ENCODE measurements at places on chromosomes 5 and 9.

- no peak for DNase-seq
Observed at GRCh38 chr5:97560599-97560993, 377.5 kb upstream of the RIOK2 start.

DNA sequence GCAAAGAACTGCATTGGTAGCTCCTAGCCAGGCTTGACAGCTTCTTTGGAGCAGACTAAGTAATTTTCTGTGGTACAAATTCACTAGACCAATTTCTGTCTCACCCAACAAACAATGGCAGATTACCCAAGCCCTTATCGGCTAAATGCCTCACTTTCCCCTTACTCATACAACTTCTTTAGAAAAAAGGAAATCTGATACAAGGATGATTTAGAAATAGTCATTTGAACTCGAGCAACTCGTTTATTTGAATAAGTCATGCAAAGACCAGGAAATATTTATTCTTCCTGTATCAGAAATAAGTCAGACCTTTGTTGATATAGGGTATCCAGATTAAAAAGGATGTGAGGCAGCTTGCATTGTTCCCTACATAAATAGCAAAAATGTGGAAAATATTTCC is 170.4 kb upstream of the CDH6 start:
- DNase-seq: no peak

GRCh38 chr5:34511915-34512314 is 144.2 kb upstream of the RAI14 start:
- DNase-seq: no peak

- DNase-seq: no peak
Observed at GRCh38 chr9:122225312-122226141, 3.2 kb downstream of the LHX6 start.

DNA sequence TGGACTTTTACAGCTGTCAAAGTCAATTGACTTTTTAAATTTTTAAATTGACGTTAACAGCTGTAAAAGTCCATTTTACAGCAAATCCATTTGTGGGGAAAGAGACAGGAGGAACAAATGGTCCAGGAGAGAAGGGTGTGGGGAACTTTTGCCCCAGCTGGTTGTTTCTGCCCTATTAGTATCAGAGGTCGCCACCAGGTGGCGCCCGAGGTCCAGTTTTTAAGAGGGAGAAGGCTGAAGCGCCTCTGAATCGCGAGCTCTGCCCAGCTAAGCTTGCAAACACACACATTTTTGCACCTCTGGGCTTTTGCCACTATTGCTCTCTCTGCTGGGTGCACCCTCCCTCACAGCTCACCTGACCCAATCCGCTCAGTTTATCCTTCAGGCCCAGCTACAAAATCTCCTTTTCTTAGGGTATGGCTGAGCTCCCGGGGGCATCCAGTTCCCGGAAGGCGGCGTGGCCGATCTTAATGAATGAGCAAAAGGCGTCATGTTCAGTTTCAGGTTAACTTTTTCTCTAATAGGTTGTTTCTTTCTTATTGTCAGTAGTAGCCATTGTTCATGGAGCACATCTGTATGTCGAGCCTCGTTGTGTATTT is 6.3 kb upstream of the TTLL11 start:
- peak; percentile 89 for DNase-seq

DNA sequence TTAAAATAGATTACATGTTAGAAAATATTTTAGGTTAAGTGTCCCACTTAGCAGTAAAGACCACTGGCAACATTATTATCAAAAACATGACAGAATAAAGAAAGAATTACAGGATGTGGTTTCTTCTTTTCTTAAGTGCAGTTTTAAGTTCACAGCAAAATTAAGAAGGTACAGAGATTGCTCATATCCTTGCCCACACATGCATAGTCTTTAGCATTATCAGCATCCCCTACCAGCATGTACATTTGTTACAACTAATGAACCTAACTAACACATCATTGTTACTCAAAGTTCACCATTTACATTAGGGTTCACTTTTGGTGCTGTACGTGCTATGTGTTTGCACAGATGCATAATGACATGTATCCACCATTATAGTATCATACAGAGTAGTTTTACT is 837.7 kb upstream of the CDH9 start:
- DNase-seq: no peak
